Kidney glomerular epithelial cell (primary cell): ENCODE measurements at places on chromosomes 5 and 9.

DNA sequence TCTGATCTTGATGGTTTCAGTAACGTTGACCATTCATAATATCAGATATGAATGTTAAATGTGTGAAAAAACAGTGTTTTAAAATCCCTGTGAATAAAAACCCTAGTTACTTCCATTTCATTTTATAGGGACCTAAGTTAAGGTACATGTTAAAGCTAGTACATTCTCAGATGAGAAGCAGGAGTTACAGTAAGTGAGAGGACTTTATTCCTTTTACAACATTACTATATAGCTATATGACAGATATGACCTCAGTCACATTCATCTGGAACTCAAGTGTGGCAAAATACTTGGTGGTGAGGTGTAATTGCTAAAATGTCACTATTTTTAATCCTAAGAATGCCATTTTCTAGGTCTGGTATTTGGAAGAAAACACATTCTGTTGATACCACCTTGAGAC lies 96.4 kb downstream of the OXCT1 start:
- DNase-seq: no peak

DNA sequence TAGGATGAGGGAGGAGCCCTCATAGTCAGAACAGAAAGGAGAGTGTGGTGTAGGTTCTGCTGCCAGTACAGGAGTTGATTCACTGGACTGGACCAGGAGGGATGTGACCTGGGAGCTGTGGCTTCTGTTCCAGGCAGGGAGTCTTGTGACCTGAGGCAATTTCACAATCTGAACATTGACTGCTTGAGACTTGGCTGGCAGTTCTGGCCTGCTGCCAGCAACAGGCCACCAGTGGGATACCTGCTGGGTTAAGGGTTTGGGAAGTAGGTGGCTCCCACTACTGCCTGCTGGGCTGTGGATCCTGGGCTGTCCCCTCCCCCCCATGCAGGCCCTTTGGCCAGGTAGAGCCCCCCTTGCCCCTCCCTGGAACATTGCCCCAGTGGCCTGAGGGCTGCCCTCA lies 268.6 kb upstream of the ARRDC3 start:
- DNase-seq: no peak

DNA sequence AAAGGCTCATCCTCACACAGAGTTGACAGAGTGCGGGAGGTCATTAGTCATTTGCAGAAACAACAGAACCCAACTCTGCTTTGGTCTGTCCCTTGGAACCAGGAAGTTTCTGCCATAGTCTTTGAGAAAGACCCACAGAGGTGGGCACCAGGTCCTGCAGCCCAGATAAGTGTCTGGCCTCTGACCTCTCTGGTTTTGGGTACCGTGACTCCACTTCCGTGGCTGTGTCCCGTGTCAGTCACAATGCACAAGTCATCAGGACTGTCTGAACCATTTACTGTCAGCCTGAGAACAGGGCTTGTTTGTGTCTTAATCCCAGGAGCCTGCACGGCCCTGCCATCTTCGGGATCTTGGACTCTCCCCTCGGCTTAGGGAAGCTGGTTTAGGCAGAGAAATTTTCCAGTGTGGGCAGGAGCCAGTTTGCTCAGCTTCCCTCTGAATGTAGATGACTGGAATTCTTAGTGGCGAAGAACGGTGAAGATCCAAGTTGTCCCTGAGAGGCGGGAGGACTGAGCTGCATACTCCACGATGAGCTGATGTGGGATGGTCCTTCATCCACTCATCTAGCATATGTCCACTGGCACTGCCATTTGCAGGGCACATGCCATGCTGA lies 11.9 kb downstream of the GSN start:
- DNase-seq: no peak

DNA sequence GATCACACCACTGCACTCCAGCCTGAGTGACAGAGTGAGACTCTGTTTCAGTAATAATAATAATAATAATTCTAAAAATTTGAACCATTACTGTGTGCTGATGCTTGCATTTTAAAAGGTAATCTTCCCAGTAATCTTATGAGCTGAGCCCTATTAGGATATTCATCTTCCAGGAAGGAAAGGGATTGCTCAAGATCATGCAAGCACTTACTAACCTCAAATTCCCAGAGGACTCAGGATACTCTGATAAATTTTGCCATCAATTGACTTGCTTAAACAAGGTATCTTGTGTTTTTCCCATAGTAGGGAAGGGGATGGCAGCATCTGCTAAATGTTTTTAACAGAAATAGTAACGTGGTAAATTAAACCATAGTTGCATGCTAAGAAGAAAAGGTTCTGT lies 176.4 kb upstream of the MRPS30 start:
- no peak for DNase-seq

DNA sequence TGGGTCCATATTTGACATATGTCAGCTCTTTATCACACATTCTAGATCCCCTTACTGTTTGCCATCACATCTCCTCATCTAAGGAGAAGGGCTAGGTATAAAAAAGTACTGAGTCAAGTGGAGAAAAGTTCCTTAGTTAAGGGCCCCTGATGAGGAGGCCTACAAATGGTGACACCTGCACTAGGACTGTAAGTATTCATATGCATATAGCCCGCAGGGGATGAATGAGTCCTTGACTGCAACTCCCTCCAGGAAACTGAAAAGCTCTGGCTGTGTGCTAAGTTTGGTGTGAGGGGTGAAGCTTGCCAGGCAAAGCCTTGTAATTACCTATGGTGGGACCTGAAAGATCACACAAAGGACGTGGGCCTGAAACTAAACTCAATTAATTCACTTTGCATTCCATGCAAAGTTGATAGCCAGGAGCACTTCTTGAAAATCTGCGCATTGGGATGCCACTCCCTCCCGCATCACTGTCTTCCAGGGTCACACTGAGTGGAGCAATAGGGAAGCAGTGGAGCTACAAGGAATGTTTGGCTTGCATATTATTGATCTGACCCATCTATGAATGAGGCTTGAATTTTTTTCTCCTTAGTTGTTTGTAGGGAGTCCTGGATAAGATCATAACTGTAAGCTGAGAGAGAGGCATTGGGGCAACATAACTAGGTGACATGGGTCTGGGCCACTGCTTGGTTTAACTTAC lies 11.9 kb upstream of the EQTN start:
- no peak for DNase-seq

- peak; percentile 43 for DNase-seq
These were observed 155.0 kb upstream of the CLINT1 start for GRCh38 chr5:158013939-158014338.

- DNase-seq: no peak
These were observed 182.0 kb downstream of the CCDC192 start for GRCh38 chr5:127885176-127885575.

- no peak for DNase-seq
These were observed 107.2 kb downstream of the XRCC4 start for GRCh38 chr5:83184534-83184933.

GRCh38 chr5:128276537-128277216 lies 193.1 kb downstream of the SLC12A2 start:
- no peak for DNase-seq
